ENCODE measurements at places on chromosomes 5 and 9.

DNA sequence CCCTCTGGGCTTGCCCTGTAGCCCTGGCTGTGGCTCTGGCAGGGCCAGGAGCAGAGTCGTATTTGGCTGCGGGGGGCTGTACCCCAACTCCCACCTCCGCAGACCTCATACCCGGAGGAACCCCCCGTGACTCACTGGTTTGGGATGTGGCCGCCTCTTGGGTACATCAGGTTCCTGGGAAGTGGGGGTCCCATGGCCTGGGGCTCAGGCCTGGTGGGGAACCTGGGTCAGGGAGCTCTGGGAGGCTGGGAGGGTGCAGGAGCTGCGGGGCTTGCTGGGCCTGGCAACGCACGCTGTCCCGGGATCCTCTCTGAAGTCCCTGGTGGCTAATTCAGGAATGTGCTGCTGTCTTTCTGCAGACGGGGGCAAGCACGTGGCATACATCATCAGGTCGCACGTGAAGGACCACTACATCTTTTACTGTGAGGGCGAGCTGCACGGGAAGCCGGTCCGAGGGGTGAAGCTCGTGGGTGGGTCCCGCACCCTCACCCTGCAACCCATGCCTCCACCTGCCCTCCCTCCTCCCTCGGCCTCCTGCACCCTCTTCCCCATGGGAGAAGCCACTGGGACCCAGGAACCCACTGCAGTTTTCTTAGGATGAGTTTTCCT is 2.4 kb downstream of the LCN1 start:
- no peak for DNase-seq

DNA sequence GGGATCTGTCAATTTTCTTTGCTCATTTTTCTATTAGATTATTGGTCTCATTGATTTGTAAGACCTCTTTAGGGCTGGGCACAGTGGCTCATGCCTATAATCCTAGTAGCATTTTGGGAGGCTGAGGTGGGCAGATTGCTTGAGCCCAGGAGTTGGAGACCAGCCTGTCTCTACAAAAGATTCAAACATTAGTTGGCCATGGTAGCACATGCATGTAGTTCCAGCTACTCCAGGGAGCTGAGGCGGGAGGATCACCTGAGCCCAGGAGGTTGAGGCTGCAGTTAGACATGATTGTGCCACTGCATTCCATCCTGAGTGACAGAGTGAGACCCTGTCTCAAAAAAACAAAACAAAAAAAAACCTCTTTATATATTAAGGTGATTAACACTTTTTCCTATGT is 6.4 kb upstream of the SHROOM1 start:
- no peak for DNase-seq

- DNase-seq: no peak
Observed at GRCh38 chr5:115423541-115423940, 121.0 kb downstream of the FEM1C start.

GRCh38 chr9:135763716-135764446 is 61.9 kb downstream of the KCNT1 start:
- no peak for DNase-seq

GRCh38 chr9:22040760-22041159 is 31.7 kb upstream of the CDKN2B start:
- DNase-seq: no peak

DNA sequence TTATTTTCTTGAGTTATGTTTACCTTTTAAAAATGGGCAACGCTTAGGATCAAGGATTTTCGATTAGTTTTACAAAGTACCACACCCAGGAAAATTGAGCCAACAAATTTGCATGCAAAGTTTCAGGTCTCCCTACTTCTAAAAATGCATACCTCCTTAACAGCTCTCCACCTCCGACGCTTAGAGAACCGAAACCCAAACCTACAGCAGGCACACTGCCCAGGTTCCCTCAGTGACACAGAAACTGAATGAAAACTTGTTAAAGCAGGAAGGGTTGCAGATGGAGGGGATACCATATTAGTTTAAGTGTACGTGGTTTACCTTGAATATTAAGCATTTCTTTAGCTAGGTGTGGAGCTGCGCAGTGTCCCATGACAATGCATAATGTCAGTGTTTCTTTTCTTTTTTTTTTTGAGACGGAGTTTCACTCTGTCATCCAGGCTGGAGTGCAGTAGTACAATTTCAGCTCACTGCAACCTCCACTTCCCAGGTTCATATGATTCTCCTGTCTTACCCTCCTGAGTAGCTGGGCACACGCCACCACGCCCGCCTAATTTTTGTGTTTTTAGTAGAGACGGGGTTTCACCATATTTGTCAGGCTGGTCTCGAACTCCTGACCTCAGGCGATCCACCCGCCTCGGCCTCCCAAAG is 1.6 kb upstream of the SUB1 start:
- DNase-seq: no peak

GRCh38 chr5:27437594-27438200 is 399.3 kb upstream of the CDH9 start:
- DNase-seq: no peak

DNA sequence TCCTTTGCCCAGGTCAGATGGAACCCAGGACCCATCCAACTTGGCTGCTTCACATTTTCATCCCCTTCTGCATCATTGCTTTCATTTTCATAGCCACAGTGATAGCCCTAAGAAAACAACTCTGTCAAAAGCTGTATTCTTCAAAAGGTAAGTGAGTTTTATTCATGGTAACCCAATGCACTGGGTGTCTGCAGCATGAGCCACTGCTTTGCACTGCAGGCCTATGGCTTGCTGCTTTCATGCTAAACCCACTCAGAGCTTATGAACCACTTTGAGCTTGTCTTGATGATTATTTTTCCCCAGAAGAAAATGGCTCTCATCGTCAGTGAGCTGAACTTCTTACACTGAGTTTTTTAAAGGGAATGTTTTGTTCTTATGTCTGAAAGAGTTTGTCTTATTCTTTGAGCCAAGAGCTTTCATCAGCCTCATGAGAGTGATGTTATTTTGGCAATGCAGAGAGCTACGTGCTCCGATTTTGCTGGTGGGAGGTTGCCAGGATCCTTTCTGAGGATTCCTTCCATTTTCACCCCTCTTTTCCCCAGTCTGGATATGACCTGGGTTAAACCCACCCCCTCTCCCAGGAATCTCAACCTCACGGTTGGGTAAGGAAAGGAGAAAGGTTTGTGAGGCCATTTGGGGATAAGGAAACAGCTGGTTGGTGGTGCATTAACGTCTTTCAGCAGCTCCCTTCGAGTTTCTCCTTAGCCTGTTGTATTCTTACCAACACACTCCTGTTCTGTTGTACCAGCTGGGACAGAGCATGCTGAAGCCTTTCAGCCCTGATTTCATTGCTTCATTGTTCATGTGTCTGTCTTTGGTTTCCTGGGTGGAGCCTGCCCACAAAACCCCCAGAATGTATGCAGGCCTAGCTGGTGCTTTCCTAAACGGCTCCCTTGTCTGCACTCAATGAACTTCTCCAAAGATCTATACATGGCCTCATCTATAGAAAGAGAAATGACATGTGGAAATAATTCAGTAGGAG is 47.6 kb downstream of the PDCD1LG2 start:
- peak; percentile 17 for DNase-seq

DNA sequence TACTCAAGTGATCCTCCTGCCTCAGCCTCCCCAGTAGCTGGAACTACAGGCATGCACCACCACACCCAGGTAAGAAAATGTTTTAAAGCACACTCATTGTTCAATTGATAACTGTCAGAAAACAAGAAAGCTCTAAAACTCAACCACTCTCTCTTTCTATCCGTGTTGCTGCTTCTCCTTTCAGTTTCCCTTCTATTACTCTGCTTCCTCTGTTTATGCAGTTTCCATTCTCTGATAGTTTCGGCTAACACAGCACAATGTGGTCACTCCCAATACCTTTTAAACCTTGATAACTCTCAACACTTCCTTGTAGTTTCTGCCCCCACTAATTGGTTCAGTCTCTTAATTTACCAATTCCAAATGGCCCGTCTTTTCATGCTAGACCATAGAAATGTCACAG is 59.2 kb upstream of the NR4A3 start:
- DNase-seq: no peak

DNA sequence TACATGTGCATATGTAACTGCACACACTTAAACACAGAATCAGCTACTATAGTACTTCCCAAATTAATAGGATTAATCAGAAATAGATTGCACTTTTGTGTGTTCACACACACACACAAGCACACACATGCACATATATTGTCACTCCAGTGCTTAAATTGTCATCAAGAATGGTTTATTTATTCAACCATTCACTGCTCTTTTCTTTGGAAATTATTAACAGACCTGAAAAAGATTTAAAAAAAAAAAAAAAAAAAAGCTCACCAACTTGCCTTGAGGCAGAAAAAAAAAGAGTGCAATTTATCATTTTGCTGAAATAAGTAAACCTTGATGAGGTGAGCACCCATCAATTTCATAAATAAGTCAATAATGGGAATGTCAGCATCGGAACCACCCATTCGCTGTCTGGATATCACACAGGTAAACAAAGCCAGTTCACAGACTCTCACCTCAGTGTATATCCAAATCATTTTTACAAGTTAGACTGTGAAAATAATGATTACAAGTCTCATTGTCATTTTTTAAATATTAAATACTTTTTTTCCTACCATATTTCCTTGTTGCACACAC is 562.8 kb downstream of the BNC2 start:
- no peak for DNase-seq

DNA sequence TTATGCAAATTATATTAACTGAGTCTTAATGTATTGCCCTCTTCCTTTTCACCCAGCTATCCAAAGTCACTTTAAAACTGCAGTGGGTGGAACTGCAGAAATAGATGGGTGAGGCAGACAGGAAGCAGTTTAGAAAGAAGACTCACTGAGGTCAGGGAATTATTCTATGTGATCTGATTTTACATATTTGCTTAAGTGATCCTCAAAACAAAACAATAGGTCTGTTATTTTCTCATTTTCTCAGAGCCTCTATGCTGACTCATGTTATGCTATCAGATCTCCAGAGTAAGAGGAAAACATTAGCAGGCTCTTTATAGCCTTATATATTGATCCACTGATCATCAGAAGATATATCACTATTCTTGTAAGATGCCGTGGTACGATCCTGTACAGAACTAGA is 63.5 kb downstream of the MRPS27 start:
- DNase-seq: no peak

- no peak for DNase-seq
Observed at GRCh38 chr9:102135768-102136167, 397.3 kb upstream of the GRIN3A start.

DNA sequence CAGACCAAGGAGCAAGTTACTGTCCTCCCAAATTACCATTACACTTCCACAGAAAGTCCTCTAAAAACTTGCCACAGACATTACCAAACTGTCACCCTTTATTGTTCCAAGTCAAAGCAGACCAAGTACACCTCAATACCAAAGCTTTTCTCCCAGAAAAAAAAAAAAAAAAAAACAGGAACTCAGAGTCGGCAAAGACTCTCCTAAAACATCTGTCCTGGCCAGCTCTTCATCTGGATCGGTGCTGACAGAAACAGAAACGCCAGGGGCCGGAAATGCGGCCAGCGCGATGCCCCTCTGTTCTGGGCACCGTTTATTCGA is 718 bp downstream of the DEPDC1B start:
- no peak for DNase-seq

DNA sequence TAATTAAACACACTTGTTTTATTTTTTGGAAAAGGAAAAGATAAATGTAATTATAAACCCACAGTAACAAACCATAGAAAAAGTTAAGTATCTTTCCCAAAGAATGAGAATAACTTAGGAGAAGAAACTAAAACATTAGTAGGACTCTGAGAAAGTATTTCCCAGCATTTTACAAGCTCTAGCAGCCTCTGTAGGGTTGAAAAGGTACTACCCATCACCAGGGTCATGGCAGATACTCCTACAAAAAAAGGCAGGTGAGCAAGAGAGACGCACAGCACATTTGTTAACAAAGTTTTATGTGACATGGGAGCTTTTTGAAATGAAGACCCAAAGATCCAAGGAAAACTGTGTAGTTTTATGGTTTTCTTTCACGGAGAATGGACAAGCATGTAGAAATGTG is 77.7 kb upstream of the FAM169A start:
- DNase-seq: no peak

DNA sequence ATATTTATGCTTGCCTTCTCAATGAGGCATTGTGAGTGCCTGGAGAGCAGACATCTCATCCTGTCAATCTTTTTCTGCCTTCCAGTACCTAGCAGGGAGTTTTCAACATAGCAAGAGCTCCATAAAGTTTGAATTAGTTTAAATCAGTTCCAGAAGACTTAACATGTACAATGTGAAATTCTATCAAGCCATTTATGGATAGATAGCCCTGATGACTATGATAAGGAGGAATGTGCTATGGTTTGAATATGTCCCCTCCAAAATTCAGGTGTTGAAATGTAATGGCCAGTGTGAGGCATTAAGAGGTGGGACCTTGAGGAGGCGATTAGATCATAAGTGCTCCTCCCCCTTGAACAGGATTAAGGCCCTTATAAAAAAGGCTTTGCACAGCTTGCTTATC is 306.9 kb upstream of the SMARCA2 start:
- DNase-seq: no peak

- DNase-seq: no peak
Observed at GRCh38 chr5:42919600-42919999, 107.9 kb upstream of the SELENOP start.

- DNase-seq: no peak
Observed at GRCh38 chr9:36007316-36007708, 29.4 kb upstream of the RECK start.

DNA sequence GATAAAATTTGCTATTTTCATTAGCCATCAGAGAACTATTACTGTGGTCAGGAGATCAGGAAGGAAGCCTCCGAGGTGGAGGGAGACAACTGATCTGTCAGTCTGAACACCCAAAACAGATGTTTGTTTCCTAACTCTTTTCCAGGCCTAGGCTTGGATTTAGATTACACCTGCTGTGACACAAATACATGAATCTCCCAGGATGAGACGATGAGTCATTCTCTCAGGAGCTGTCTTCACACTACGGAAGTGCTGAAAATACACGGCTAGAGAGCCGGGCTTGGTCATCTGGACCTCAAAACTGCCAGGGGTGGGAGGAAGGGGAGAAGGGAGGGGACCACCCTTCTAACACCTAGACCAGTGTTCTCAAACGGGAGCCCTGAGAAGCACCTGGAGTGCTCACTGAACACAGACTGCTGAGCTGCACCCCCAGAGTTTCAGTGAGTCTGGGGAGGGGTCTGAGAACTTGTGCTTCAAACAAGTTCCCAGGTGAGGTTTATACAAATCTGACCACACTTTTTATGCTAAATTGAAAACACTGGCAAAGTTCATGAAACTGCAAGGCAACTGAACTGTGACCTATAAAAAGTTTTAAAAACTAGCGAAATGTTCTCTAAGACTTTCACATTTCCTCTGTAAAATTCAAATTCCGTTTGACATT is 80.3 kb upstream of the EQTN start:
- DNase-seq: no peak

- no peak for DNase-seq
Observed at GRCh38 chr5:34916518-34916917, 1.0 kb downstream of the BRIX1 start.

DNA sequence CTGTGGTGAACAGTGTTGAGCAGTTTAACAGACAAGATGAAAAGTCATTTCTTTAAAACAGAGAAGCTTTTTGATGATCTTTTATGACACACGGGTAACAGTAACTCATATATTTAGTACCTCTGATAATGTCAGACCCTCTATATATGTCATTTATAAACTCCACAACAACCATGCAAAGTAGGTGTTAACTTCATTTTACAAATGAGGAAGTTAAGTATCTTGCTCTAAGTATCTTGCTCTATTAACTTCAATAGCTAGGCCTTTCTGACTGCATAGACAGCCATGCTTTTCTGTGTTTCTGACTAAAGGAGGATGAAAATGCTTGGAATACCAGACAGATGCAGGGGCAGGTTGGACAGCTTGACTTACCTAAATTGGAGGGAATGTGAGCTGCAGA is 1.8 kb downstream of the NUDT2 start:
- no peak for DNase-seq

Data from activated naive CD4-positive, alpha-beta T cell treated with anti-CD3 and anti-CD28 coated beads, Interleukin-2, amount 50 U/mL, for 16 hours (primary cell).